Activated CD8-positive, alpha-beta memory T cell treated with anti-CD3 and anti-CD28 coated beads for 1 hour (primary cell): ENCODE measurements at places on chromosomes 4 and X.

DNA sequence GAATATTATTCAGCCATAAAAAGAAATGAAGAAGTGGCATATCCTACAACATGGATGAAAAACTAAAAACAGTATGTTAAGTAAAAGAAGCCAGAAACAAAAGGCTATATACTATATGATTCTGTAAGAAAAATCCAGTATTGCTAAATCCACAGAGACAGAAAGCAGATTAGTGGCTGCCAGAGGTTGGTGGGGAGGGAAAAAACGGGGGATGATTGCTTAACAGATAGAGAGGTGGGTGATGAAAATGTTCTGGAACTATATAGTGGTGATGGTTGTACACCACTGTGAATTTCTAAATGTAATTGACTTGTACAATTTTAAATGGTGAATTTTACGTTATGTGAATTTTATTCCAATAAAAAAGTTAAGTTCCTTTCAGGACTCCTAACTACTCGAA is 157.6 kb upstream of the SH3RF1 start:
- DNase-seq = no peak

DNA sequence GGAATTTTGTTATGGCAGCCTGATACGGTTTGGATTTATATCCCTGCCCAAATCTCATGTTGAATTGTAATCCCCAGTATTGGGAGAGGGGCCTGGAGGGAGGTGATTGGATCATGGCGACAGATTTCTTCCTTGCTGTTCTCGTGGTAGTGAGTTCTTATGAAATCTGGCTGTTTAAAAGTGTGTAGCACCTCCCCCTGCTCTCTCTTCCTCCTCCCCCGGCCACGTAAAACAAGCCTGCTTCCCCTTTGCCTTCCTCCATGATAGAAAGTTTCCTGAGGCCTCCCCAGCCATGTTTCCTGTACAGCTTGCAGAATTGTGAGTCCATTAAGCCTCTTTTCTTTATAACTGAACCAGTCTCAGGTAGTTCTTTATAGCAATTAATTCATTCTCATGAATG is 37.9 kb downstream of the SUPT20HL2 start:
- no peak for DNase-seq

- DNase-seq = no peak
Measured at GRCh38 chr4:74990276-74990875, 57.5 kb downstream of the PARM1 start.

GRCh38 chr4:145340071-145340675 is 141.5 kb upstream of the SMAD1 start:
- DNase-seq = no peak

- DNase-seq = no peak
Measured at GRCh38 chrX:124488412-124489161, 142.2 kb downstream of the SH2D1A start.
